ENCODE measurements at places on chromosomes 7 and 10. TPM values are rescaled to one million over a fixed set of nuclear protein-coding genes. Genes with fewer than 3 reads are reported as not detected.

APBB1IP gene
- 1.7 TPM for total RNA-seq

GRCh38 chr10:97882142-97883091 lies 32.8 kb downstream of the GOLGA7B start:
- DNase-seq, result peak; percentile 33
- no peaks in the 10 kb centered on the region for H3K27me3 ChIP-seq
- no peaks in the 10 kb centered on the region for H3K36me3 ChIP-seq
- no peaks in the 10 kb centered on the region for H3K4me1 ChIP-seq

DNA sequence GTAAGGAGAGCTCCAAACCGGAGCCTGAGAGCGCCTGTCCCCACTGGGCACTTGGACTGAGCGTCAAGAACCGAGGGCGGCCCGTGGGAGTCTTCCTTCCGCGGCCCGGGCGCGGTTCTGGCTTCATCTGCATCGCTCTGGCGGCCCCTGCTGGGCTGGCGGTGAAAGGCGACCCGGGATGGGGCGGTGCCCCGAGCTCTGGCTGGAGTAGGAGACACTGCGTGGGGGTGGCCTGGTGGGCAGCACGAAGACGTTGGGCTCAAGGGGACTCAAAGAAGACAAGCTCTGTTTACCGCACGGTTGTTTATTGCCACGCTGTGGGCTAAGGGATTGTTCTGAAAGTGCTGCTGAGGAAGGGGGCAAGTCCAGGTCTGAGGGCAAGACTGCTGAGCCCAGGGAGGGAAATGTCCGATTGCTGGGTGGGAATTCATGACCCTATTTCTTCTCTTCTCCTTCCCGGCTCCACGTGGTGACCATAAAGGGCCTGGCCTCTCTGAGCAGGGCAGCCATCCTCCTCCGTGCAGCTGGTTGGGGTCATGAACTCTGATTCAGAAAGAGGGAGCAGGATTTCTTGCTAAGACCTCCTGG lies 29.8 kb downstream of the PLAU start:
- H3K4me3 ChIP-seq, result no peak overlapping the region
- DNase-seq, result peak; percentile 93

- H3K4me1 ChIP-seq, result peaks cover 4% of the 10 kb centered on the region
- H3K27me3 ChIP-seq, result no peaks in the 10 kb centered on the region
- H3K27ac ChIP-seq, result no peak overlapping the region
- H3K36me3 ChIP-seq, result no peaks in the 10 kb centered on the region
Measured at GRCh38 chr7:95101422-95101821, 194.0 kb downstream of the PPP1R9A start.

PRKCQ gene
- 5.2 TPM for total RNA-seq

GRCh38 chr7:46478046-46478445 lies 557.0 kb upstream of the IGFBP3 start:
- no peak for DNase-seq
- H3K4me3 ChIP-seq, result no peak overlapping the region
- H3K4me1 ChIP-seq, result no peaks in the 10 kb centered on the region
- H3K27me3 ChIP-seq, result no peaks in the 10 kb centered on the region

TEX47 gene
- not detected for total RNA-seq

DNA sequence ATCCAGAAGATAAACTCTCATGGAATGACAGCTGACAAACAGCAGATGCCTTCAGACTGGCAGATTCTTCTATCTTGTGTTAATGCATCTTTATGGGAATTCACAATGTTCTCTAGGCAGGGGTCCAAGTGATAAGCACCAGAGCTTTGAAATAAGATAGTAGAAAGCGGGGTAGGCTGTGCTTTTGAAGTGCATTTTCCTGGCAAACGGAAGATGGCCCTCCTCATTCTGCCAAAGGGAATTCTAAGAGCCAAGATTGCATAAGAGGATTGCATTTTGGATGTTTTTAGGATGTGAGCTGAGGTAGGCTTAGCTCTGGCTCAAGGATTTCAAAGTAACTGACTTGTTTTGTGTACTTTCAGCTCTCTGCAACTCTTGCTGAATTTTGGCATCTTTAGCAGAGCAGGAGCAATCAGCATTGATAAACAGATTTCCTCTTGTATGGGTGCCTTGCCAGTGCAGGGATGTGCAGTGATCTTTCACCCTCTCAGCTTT lies 298.5 kb upstream of the KLF6 start:
- no peak for DNase-seq
- no peak overlapping the region for H3K27ac ChIP-seq
- no peaks in the 10 kb centered on the region for H3K36me3 ChIP-seq

GRCh38 chr7:85475071-85475470 lies 288.2 kb upstream of the SEMA3D start:
- no peaks in the 10 kb centered on the region for H3K4me1 ChIP-seq
- no peak overlapping the region for H3K4me3 ChIP-seq
- H3K27me3 ChIP-seq, result no peaks in the 10 kb centered on the region
- H3K36me3 ChIP-seq, result no peaks in the 10 kb centered on the region
- H3K27ac ChIP-seq, result no peak overlapping the region
- DNase-seq, result no peak

GRCh38 chr10:13892001-13892491 lies 305.3 kb downstream of the PRPF18 start:
- no peaks in the 10 kb centered on the region for H3K4me1 ChIP-seq
- no peak for DNase-seq
- H3K27ac ChIP-seq, result no peak overlapping the region
- no peaks in the 10 kb centered on the region for H3K27me3 ChIP-seq
- peak overlapping the region; percentile 44 for H3K4me3 ChIP-seq

ABCB1 gene
- 2.7 TPM for total RNA-seq
